ENCODE measurements at places on chromosomes 1 and 21. TPM values are rescaled to one million over a fixed set of nuclear protein-coding genes. Genes with fewer than 3 reads are reported as not detected.

DNA sequence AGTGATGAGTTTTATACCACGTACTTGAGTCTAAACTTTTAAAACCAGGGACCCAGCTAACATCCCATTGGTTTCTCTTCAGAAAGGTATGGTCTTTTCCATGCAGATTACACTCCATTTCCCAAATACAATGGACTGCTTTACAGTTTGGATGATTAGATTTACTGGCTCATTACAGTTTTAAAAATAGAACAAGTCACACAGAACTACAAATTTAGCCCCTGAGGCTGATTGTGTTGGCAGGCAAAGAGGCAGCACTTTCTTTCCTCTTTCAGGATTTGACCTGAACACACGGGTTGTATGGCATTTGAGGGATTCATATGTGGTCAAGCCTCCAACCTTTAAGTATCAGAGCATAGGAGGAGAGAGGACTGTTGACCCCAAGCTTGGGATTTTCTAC lies 21.8 kb upstream of the VTCN1 start:
- DNase-seq, result no peak

Gene IPP
- total RNA-seq, result 9.6 TPM

DNA sequence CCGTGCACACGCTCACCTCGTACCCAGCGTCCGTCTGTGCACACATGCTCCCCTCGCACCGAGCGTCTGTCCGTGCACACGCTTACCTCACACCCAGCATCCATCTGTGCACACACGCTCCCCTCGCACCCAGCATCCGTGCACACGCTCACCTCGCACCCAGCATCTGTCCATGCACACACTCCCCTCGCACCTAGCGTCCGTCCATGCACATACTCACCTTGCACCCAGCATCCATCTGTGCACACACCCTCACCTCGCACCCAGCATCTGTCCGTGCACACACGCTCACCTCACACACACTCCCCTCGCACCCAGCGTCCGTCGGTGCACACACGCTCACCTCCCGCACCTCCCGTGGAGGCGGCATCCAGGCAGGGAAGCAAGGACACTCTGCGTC lies 24.4 kb upstream of the COL18A1 start:
- no peak for DNase-seq

- peak; percentile 61 for DNase-seq
These were observed 132.5 kb upstream of the ZNF648 start for GRCh38 chr1:182193908-182194550.

- DNase-seq, result peak; percentile 8
These were observed 487.3 kb upstream of the PTBP2 start for GRCh38 chr1:96234299-96234698.

- DNase-seq, result no peak
These were observed 105.4 kb upstream of the KCNK2 start for GRCh38 chr1:214977110-214977509.

- DNase-seq, result no peak
These were observed 53.9 kb downstream of the TENT5C start for GRCh38 chr1:117659550-117660270.

DNA sequence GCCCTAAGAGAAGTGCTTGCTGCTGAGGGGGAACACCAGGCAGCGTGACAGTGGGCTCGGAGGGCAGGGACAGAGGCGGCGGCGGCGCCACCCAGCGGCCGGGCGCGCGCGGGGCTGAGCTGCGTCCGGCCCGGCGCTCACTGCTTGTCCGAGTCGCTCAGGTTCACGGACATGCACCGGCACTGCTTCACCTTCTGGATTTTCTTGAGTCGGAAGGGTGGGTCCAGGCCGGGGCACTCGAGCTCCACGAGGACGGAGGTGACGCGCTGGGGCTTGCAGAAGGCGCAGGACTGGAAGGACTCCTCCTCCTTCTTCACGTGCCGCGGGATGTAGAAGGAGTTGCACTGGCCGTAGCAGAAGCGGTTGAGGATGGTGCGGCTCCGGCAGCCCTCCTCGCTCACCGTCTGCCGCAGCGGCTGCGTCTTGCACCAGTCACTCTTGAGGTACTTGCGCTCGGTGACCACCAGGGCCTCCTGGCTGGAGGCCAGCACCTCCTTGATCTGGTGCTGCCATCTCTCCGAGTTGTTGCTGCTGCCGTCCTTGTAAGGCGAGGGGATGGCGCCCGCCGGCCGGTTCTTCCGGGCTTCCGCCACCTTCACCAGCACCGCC lies 119.0 kb downstream of the GREM2 start:
- DNase-seq, result no peak
